Ascending aorta (tissue), 2 donors: ENCODE measurements at places on chromosomes 3 and 15.

- DNase-seq = no peak
Measured at GRCh38 chr15:64100958-64101357, 5.2 kb downstream of the SNX1 start.

DNA sequence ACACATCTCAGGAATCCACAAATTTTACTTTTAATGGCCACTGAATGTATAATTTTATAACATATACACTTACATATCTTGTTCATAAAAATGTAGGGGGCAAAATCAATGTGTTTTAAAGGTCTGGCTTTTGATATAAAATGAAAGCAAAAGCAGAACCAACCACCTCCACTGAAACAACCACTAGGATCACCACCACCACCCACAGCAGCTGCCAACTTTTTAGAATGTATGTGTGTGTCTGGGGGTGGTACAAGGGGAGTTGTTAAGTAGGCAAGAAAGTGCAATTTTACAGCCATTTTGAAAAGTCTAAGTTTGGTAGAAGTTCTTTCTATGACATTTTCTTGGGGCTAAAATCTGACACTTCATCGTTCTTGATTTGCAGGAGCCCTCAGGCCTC lies 44.0 kb downstream of the OTOL1 start:
- DNase-seq = no peak

GRCh38 chr15:43251185-43251870 lies 15.4 kb downstream of the TGM5 start:
- no peak for DNase-seq

DNA sequence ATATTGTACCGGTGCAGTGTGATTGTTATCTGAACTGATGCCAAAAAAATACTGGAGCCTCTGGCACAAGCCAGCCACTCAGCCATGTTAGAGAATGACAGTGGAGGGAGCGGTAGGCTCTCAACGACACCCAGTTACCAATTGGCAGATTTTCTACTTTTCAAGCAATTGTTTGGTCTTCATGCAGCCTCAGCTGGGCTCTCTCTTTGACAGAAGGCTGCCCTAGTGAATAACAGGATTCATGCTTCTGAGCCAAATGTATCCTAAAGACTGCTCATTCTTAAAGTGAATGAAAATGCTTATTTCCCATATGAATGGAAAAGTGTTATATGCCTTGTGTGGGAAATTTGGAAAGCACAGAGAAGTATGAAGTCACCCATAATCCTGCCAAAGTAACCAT lies 261.2 kb upstream of the TRIM42 start:
- no peak for DNase-seq

- no peak for DNase-seq
Measured at GRCh38 chr15:25208735-25209134, 230.1 kb downstream of the UBE3A start.

DNA sequence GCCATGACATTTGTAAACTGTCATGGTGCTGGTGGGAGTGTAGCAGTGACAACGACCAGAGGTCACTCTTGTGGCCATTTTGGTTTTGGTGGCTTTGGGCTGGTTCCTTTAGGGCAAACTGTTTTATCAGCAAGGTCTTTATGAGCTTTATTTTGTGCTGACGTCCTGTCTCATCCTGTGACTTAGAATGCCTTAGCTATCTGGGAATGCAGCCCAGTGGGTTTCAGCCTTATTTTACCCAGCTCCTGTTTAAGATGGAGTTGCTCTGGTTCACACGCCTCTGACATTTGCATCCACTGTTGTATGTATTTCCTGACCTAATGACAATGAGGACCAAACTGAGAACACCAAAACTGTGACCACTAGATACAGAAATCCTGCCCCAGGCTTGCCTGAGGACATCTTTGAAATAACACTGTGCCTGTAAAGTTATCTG lies 37.6 kb downstream of the RAB8B start:
- no peak for DNase-seq

DNA sequence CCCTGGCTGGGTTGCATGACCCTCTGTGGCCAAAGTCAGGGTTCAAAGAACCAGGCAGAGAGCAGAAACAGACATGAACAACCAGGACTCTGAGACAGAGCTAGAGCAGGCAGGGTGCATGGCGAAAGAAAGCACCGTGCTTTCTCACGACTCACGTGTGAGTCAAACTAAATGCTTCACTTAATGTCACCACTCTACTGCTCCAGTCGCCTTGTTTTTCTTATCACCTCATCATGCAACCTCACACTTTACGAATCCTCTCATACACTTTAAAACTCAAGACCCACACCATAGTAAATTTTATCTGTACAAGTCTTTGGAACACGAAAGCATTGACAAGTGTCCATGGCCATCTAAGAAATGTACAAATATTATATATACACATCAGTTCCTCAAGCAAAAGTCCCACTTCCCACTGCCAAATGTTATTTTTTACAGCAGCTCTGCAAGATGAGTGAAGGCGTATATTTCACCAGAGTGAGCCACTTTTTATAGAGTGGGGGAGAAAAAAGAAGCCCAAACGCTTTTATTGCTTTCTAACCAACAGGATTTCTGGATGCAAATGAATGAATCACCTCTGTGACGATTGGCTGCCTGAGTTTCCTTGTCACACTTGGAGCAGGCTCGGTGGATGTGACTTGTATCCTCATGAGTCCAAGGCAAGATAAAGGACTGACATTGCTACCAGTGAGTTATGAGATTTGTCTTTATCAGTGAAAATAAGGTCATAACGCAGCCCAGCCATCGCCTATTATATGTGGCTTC lies 16.0 kb upstream of the MEGF11 start:
- DNase-seq = no peak

DNA sequence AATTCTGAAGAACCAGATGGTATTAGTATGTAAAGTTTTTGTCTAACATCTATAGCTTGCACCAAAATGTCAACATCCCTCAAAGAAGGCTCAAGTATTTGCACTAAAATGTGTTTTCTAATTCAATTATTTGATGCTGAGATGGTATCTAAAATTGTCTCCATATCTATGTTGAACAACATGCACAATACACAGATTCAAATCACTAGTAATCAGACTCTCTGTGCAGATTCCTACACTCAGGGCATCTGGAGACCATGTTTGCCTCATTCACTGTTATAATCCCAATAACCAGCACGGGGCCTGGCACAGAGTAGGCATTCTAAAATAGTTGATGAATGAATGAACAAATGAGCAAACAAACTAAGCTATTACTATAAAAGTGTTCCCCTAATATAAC lies 2.6 kb downstream of the FILIP1L start:
- DNase-seq = no peak

DNA sequence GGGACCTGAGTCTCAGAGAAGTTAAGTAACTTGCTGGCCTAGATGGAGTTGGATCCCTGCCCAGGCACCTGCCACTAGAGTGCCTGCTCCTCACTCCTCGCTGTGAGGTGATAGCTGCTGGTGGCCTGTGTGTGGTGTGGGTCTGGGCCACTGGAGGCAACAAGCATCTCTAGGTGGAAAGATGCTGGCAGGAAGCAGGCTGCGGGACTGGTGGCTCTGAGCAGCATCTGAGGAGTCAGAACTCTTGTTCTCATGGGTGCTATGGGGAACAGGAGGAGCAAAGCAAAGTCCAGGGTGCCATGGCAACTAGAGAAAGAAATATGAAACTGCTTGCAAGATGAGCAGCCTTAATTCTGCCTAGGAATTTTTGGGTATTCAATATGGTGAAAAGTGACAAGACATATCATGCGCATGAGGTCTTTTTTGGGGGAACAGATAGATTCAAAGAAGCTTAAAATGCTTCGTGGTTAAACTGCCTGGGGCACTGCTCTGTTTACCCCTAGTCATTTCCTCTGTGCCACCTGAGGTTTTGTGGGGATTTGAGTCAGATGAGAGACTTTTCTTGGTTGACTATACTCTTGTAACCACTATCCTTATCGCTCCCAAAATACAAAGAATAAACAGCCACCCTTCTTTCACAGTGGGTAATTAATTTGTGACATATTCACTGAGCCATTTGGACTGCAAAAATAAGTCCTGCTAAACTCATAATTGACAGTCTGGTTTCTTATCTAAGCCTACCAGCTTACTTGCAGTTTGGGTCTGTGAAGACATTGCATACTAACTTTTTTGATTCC lies 50.3 kb downstream of the MED12L start:
- no peak for DNase-seq

- no peak for DNase-seq
Measured at GRCh38 chr3:141391298-141391990, 23.1 kb downstream of the ZBTB38 start.

DNA sequence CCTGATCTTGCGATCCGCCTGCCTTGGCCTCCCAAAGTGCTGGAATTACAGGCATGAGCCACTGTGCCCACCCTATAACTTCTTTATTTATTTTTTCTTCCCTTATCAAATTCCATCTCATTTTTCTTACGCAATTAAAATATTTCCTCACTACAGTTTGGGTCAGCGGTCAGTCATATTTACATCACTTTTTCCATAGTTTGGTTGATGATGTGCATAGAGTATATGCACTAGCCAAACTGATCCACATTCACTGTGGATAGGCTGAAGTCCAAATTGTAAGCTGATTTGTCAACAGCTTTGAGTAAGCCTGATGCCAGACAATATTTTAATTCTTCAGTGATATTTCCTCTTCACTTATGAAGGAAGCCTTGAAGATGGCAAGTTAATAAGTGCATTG lies 256.3 kb downstream of the TIGIT start:
- DNase-seq = no peak

GRCh38 chr3:157109267-157110141 lies 50.4 kb downstream of the CCNL1 start:
- DNase-seq = no peak

DNA sequence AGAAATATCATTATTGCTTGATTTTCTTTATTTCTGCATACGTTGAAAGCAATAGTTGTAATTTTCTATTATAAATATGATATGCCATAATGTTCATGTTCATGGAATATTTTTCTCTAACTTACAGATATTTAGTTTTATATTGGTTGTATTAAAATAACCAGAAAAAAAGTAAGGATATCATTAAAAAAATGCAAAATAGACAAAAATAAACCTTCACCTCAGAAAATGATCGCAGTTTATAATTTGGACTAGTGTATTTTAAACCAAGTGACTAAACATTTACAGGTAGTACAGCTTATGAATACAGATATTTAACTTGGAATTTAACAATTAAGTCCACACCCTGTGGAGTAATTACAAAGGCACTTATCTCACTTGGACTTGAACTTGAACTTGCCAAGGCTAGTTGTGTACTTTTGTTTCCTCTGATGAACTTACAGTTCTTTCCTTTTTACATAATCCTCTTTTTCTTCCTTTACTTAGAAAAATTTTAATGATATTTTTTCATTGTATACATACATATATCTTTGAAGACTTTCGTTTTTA lies 156.7 kb downstream of the CHL1 start:
- DNase-seq = no peak

DNA sequence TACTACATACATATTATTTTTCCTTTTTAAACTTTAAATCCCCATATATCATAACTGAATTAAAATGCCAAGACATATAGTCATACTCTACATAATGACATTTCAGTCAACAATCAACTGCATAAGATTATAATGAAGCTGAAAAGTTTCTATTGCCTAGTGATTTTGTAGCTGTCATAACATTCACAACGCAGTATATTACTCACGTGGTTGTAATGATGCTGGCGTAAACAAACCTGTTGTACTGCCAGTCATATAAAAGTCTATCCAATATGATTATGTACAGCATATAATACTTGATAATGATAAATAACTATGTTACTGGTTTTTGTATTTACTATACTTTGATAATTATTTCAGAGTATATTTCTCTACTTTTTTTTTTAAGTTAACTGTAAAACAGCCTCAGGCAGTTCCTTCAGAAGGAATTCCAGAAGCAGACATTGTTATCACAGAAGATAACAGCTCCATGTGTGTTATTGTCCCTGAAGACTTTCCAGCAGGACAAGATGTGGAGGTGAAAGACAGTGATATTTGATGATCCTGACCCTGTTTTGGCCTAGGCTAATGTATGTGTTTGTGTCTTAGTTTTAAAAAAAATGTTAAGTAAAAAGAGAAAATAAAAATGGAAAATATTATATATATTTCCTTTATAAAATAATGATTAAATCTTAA lies 443.4 kb upstream of the UBE2E2 start:
- DNase-seq = no peak

GRCh38 chr3:131231710-131232389 lies 149.7 kb upstream of the NUDT16 start:
- DNase-seq = no peak

DNA sequence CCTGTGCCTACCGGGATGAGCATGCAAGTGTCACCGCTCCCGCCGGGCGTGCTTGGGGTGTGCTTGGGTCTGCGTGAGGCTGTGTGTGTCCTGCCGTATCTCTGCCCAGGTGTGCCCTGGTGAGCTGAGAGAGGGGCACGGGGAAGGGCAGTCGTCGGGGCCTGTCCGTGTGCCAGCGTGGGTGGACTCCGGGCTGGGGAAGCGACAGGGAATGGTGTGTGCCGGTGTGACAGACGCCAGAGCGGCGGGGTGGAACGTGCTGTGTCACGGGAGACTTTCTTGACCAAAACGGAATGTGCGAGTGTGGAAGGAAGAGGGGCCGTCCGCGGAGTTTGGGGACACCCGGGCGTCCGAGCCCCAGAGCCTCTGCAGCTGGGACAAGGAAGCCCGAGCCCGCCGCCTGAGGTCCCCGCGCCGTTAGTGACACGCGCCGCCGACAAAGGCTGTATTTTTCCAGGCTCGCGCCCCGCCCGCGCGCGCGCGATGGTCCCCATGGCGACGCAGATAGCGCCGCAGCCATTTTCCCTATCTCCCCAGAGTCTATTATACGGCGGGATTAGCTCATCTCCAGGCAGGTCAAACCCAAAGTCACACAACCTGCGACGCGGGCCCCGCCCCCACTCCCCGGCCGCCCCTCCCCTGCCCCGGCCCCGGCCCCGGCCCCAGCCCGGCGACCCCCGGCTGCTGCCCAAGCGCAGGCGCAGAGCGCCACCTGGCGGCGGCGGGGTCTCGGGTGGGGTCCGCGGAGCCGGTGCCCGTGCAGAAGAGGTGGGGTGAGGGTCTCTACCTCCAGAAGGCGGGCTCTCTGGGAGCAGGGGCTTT lies 4.5 kb upstream of the GATA2 start:
- no peak for DNase-seq

DNA sequence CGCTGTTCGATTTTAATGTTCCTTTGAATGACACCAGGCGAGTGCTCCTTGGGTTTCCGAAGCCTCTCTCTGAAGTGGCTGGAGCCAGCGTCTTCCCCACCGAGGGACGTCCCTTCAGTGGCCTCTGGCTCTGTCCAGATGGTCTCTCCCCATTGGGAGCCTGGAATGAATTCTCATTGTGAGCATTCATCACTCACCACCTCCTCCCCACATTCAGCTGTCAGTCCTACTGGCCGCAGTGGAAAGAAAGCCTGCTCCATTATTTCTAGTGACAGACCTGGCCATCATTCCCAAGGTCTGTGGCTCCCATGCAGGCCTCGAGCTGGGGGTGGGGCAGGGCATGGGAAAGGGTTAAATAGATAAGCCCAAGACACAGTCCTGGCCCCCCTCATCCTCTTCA lies 35.2 kb downstream of the ZNF710 start:
- no peak for DNase-seq

DNA sequence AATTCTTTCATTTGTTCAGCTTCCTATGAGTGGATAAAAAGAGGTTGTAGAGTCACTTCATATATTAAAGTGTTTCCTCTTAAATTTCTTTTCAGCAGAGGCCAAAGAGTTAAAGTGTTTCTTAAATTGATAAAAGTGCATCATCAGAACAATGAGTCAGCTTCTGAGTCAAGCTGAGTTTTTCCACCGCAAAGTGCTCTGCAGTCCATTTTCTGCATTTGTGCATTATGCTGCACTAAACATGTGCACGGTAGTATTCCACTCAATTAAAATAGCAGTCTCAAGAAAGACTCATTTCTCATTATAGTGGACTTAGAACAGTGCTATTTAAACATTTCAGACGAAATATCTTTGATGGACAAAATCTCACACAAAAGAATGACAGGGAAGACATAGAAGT lies 152.0 kb downstream of the ZBBX start:
- no peak for DNase-seq

- peak; percentile 54 for DNase-seq
Measured at GRCh38 chr15:63503739-63504246, 600 bp upstream of the USP3 start.
